ENCODE measurements at places on chromosomes 11 and 22. TPM values are rescaled to one million over a fixed set of nuclear protein-coding genes. Genes with fewer than 3 reads are reported as not detected.

GRCh38 chr11:75525433-75526191 is at the start of gene GDPD5:
TSS of gene GDPD5 (minus strand) at chr11:75525941. CDS start at chr11:75477735, 48,206 bp downstream.
- DNase-seq, result peak; percentile 80

DNA sequence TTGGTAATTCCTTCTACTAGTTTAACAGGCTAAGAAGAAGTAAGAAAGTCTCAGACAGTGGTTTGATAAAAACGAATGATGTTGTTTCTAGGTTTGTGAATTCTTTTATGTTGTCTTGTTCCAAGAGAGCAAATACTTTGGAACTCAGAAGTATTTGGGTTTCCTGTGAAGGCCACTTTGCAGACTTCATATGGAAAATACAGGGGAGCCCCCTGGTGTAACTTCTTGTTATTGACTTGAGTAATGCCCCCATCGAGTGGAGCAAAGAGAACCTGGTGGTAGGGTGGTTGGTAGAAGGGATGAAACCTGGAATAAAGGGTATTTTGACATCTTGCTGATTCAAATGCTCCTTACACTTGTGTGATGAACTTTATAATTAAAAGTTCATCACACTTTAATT is 40.0 kb upstream of the PTH start:
- no peak for DNase-seq

GRCh38 chr11:46160100-46160499 is 38.8 kb upstream of the PHF21A start:
- no peak for DNase-seq

- no peak for DNase-seq
Observed at GRCh38 chr11:19868871-19869270, 156.2 kb downstream of the NAV2 start.

DNA sequence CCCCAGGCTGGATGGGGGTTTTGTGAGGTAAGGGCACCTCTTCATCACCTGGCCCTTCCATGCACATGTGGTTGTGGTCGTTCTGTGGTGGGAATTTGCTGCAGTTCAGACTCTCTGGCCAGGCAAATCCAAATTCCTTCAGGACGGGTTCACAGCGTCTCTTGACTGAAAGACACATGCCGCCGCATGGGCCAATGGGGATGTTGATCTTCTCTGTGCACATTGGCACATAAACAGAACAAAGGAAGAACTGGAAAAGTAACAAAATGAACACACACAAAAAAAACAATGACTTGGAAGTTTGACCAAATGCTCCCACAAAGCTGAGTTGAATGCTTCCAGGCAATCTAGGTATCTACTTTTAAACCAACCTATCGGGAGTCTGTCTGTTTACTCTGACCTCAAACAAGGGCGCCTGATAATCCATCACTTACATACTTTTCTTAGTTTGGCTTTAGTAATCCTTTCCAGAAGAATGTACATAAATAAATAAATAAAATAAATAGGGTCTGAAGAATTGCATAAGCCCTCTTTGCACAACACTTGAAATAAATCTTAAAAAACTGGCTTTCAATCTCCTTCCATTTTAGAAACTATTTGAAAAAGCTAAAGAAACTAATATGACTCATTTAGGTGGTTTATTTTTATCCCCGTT is 2.8 kb downstream of the FZD4 start:
- no peak for DNase-seq

- no peak for DNase-seq
Observed at GRCh38 chr11:114302663-114303062, 6.5 kb downstream of the NNMT start.

GRCh38 chr11:8661001-8661795 is 21.3 kb downstream of the TRIM66 start:
- DNase-seq, result no peak

DNA sequence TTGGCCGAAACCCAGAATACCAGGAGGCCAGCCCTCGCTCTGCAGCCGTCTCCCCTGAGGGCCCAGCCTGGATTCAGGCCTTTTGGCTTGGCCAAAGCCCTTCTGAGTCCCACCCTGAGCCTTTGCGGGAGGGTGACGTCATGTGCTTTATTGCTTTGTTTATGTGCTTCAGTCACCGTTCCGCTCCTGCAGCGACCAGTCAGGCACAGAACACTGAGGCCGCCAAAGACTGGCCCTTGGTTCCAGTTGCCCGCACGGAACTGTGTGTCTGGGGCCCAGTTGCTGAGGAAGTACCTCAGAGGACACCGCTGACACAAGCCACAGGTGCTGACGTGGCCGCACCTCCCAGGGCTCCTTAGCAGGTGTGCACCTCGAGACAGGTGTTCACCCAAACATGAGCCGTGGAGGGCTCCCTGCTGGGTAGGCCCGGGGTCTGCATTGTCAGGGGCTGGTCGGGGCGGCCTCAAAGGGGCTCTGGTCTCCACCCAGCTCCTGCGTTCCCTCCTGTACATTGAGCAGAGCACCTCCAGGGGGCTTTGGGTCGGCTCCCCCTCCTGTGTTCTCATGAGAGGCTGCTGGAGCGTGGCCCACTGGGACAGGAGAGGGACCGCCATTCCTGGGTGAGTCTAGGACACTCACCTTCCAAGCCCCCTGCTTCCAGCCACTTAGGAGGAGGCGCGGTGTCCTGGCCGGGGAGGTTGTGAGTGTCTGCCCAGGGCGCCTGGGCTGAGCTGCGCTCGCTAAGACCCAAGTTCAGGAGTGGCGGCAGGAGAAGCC is 376.8 kb downstream of the TBC1D22A start:
- no peak for DNase-seq

DNA sequence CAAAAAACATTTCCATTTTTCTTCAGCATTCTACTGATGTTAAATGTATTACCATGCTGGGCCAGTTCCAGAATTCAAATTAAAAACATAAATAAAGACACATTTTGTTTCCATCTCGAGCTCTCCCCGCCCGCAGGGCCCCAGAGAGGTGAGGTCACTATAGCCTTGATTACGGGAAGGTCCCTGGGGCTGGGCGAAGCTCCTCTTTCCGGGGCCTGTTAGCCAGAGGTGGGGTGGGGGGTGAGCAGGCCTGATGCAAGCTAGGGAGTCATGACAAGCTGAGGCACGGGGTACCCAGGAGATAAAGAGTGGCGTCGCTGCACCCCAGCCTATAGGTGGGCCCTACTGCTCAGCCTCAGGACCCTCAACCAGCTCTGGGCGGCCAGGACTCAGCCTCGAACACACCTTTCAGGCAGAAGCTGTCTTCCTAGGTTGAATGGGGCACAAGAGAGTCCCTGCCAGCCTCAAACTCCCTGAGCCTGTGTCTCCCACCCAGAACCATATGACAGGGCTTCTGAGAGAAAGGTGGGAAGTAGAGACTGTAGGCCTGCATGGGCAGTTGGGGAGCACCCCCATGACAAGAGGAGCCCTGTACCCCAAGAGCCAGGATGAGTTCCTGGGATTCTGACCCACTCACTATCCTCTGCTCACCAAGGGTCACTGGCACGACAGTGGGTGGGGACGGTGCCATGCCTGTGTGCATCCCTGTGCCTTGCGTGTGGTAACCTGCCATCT is 34.8 kb downstream of the KCNQ1OT1 start:
- DNase-seq, result no peak

- no peak for DNase-seq
Observed at GRCh38 chr22:42170946-42171345, 40.3 kb upstream of the CYP2D6 start.

GRCh38 chr11:46455834-46456233 is 64.3 kb upstream of the CHRM4 start:
- no peak for DNase-seq

- DNase-seq, result no peak
Observed at GRCh38 chr22:50119169-50119767, 29.5 kb downstream of the MOV10L1 start.

DNA sequence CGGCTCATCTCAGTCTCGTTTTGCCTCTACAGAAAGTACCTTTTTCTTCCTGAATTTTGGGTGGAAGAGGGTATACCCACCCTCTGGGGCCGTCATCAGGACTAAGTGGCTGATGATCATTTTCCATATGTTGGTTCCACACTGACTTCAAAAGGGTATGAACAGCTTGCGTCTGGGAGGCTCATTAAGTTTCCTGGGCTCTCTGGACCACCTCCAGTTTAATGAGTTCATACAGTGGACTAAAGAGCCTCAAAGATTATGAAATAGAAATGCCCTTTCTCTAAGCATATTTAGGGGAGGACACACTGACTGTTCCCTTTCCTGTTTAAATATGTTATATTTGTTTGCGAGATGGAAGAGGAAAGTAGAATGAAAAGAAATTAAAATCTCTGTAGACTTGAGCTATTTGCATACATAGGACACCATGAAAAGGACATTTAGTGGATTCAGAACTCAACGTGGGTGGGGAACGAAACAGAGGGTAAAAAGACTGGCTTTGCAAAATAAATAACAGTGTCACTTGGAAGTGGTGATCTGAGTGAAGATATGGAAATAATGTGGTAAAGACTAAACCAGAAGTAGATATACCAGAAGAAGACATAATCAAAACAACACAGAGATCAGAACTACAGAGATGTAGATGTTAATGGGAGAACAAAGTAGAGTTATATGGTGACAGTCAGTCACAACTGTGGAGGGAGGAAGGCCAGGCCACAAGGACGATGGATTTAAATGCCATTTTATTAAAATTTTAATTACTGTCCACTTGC is 18.7 kb downstream of the LDLRAD3 start:
- DNase-seq, result no peak

DNA sequence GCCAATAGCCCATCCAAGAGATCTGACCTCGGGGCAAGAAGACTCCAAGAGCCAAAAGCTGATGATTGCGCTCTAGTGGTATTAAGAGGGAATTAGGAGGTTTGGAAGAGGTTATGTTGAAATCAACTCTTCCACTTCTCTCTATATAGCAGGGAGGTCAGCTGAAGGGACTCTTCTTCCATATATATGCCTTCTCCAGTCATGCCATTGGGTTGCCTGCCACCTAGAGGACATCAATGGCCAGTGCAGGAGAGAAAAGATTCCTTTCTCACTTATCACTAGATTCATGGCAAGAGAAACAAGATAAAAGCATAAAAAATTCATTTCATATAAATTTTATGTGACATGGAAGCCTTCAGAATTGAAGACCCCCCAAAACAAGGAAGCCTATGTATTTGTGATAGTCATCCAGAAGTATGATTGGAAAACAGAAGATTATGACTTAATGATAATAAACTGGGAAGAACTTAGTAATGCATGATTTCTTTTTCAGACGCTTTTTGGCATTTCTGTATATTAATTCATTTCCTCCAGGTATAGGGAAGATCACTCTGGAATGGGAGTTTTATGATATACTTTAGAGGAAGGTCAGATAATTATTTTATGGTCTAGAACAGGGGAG is 435.1 kb upstream of the DDI1 start:
- DNase-seq, result no peak

DNA sequence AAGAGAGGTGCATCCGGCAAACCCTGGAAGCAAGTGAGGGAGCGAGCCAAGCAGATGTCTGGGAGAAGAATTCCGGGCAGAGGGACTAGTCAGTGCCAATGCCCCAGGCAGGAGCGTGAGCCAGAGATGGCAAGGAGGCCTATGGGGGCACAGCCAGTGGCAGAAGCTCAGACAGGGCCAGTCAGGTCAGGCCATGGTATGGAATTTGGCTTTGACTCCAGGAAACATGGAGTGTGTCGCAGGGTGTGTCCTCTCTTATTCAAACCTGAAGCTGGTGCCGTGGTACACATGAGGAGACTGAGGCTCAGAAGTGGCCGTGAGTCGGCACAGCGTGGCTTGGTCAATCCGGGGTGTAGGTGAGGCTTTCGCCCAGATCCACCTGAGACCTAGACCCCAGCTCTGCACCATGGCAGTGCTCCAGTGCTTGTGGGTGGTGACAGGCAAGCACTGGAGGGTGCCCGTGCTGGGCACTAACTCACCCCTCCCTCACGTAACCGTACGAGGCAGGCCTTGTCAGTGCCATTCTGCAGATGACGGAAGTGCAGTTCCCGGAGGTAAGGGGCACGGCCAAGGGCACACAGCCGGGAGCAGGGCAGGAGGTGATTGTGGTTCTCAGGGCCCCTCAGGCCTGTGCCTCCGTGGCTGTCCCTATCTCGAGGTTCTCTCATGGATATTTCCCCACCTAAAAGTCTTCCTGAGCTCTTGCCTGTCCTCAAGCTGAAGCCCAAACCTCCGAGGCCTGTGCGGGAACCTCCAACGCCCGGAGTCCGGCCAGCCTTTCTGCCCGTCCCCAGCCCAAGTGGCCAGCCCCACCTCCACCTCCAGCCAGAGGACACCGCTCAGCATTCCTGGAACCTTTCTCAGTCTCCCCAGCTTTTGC is 10.6 kb upstream of the SPI1 start:
- DNase-seq, result no peak

Gene COPB1
- 87.2 TPM for total RNA-seq

Gene PANX2
- total RNA-seq, result 1.9 TPM

Gene C22orf42
- total RNA-seq, result not detected

Gene SCGB2A2
- total RNA-seq, result not detected
